Diencephalon (tissue), 1 donor: ENCODE measurements at places on chromosomes 5 and 9. TPM values are rescaled to one million over a fixed set of nuclear protein-coding genes. Genes with fewer than 3 reads are reported as not detected.

The RNF38 gene
- 51.9 TPM for total RNA-seq

The PNPLA7 gene
- total RNA-seq = 1.6 TPM

The MELK gene
- total RNA-seq = 6.9 TPM

The APBA1 gene
- total RNA-seq = 93.2 TPM

The GLRA1 gene
- total RNA-seq = 5.5 TPM

The INSL4 gene
- total RNA-seq = not detected

The PCDHGB2 gene
- 7.6 TPM for total RNA-seq

The PDE8B gene
- total RNA-seq = 15.5 TPM

The CFAP90 gene
- 13.4 TPM for total RNA-seq

The FBN2 gene
- total RNA-seq = 9.0 TPM

The SPATA31D4 gene
- not detected for total RNA-seq

The CAST gene
- 30.2 TPM for total RNA-seq

The USP20 gene
- 14.1 TPM for total RNA-seq

The CDH9 gene
- total RNA-seq = 57.4 TPM

The DRD1 gene
- total RNA-seq = 27.0 TPM

The LMX1B gene
- total RNA-seq = 1.8 TPM

The OGN gene
- 11.8 TPM for total RNA-seq

The PCDHGA8 gene
- 6.9 TPM for total RNA-seq

The UIMC1 gene
- total RNA-seq = 79.6 TPM

The AFAP1L1 gene
- total RNA-seq = 5.5 TPM

The SNAPC4 gene
- total RNA-seq = 7.8 TPM

The SLC4A9 gene
- 0.23 TPM for total RNA-seq

The OTP gene
- 3.2 TPM for total RNA-seq

The HRCT1 gene
- total RNA-seq = not detected

The CER1 gene
- total RNA-seq = 0.69 TPM

The TMEM215 gene
- 9.0 TPM for total RNA-seq

The KIF12 gene
- 0.92 TPM for total RNA-seq

The SLC6A7 gene
- total RNA-seq = 20.5 TPM

The BAAT gene
- total RNA-seq = 0.23 TPM

The DOCK8 gene
- total RNA-seq = 4.2 TPM

The FAM78A gene
- total RNA-seq = 2.5 TPM

The SLC25A2 gene
- 0.23 TPM for total RNA-seq

The SOHLH1 gene
- total RNA-seq = not detected

The AGXT2 gene
- 0.23 TPM for total RNA-seq

The ACOT12 gene
- 5.1 TPM for total RNA-seq

The CORO2A gene
- total RNA-seq = 7.6 TPM

The TAF11L13 gene
- not detected for total RNA-seq

The TMEM174 gene
- not detected for total RNA-seq

The SGCD gene
- 12.5 TPM for total RNA-seq

The LRRC70 gene
- 4.8 TPM for total RNA-seq

The FBP1 gene
- total RNA-seq = 1.2 TPM

The FOXD4L6 gene
- total RNA-seq = 0.46 TPM

The CDK5RAP2 gene
- 33.9 TPM for total RNA-seq

The PCDHB8 gene
- 8.1 TPM for total RNA-seq

The C9orf50 gene
- total RNA-seq = 0.23 TPM

The SLC12A7 gene
- total RNA-seq = 10.6 TPM

The CCL27 gene
- total RNA-seq = 0.69 TPM

The SPATA31C1 gene
- not detected for total RNA-seq

The C1QTNF3 gene
- total RNA-seq = 16.1 TPM
